ENCODE measurements at places on chromosomes 2 and 18.

DNA sequence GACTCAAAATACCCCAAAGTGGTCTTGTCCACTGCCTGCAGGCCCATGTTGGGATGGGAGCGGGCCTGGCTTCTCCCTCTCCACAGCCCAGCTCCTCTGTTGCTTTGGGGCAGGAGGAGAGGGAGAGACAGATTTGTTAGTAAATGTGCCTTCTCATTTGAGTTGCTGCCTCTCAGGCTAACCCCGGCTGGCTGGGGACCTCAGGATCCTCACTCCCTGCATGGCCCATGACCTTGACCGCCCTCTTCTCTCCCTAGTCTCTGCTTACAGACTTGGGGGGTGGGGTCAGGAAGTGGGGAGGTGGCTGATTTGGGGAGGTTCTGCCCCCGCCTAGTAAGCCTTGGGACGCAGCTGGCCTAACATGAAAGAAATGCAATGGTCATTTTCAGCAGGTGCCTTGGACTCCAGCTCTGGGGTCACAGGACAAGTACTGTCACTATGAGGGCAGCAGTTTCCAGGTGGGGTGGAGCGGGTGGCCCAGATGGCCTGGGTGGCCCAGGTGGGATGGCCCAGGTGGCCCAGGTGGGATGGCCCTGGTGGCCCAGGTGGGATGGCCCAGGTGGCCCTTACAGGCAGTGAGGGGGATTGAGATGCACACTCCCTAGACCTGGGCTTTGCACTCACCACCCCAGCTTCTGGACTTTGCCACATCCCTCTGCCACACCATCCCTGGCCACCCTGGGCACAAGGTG, 24.1 kb downstream of the HJURP start:
- DNase-seq, result no peak

DNA sequence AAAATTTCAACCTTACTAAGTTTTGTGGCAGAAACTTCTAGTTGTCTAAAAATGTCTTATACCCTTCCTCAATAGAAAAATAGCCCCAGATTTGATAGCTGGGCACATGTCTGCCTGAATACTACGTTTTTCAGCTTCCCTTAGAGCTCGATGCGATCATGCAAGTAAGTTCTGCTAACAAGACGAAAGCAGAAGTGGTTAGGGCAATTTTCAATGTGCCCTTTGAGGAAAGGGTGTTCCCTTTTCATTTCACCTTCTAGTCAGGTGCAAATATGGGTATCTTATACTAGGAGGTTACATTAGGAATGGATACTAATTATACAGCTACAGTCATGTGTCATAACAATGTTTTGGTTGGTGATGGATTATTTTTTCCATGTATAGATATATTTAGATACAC, 1572.1 kb upstream of the LRRTM1 start:
- DNase-seq, result no peak

- DNase-seq, result no peak
Measured at GRCh38 chr2:12051831-12052230, 305.4 kb downstream of the LPIN1 start.

DNA sequence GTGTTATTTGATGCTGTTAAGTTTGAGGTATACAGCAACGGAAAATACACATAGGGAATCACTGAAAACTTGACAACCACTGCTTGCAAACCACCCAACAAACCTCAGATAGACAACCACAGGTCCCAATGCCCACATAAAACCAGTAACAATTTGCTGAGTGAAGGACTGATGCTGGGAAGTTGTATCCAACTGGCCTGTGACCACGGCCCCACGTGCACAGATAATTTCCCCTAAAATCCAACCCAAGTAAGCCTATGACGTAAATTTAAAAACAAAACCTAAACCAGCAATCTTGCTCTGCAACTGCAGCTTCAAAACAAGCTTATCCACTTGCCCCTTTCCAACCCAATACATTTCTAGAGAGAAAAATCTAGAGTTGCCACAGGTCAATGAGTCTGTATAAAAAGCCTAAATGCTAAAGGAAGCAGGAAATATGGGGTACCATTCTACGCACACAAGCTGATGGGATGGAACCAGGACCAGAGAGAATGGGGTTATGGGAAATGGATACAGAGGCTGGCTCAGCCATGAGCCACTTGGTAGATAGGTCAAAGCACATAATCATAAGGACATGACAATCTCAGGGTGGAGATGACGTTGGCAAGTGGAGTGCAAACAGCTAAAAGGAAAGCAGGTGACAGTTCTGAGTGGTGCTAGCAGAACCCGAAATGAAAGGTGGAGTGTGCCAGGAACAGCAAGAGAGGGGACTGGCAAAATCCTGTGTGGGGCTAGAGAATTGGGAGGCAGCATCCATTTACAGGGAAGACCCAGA, 27.8 kb upstream of the CREB1 start:
- DNase-seq, result no peak

DNA sequence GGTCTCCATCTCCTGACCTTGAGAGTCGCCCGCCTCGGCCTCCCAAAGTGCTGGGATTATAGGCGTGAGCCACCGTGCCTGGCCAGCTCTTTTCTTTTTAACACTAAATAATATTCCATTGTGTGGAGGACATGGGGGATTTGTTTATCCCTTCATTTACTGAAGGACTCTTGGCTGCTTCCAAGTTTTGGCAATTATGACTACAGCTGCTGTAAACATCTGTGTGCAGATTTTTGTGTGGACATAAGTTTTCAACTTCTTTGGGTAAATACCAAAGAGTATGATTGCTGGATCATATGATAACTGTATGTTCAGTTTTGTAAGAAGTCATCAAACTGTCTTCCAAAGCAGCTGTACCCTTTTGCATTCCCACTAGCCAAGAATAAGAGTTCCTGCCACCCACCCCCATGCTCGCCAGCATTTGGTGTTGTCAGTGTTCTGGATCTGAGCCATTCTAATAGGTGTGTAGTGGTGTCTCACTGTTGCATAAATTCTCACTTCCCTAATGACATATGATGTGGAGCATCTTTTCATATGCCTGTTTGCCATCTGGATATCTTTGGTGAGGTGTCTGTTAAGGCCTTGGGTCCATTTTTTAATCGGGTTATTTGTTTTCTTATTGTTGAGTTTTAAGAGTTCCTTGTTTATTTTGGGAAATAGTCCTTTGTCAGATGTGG, 52.2 kb downstream of the TNFRSF11A start:
- no peak for DNase-seq

DNA sequence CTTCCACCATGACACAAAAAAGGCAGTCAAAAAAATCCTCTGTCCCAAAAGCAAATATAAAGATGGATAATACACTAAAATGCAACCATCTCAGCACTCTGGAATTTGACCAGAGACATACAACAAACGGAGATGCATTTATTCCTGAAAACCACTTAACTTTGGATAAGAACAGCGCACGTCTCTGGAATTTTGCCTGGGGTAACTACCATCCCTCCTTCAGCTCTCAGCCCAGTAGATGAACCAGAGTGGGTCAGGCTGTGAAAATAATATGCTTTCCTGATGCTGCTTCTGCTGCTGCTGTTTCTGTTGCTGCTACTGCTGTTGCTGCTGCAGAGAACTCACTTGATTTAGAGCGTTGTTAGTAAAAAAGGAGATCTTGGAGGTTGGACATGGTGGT, 133.8 kb upstream of the ACVR2A start:
- DNase-seq, result no peak

DNA sequence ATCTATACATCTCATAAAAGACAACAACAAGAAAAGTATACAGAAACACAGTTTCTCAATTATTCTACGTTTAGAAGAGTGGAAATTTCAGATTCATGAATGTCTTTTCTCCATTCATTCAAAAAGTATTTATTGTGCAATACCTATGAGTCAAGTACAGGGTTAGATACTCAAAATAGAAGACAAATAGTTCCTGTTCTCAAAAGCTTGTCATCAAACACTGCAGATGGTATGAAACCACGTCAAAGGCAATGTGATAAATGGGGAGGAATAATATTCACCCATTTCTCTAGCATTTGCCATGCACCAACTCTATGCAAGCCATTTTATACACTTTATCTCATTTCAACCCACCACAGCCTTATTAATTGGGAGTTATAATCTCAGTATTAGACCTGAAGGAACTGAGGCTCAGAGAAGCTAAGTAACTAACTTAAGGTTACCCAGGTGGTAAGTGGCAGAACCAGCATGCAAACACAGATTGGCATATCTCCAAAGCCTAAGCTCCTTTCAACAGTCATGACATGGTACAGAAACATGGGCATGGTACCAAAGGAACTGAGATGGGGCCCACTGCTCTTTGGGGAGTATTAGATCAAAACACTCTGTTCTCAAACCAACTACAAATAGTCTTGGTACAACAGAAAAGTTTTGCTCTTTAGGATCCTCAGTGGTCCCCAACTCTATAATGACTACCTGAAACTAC, 67.2 kb upstream of the NPAS2 start:
- DNase-seq, result no peak

DNA sequence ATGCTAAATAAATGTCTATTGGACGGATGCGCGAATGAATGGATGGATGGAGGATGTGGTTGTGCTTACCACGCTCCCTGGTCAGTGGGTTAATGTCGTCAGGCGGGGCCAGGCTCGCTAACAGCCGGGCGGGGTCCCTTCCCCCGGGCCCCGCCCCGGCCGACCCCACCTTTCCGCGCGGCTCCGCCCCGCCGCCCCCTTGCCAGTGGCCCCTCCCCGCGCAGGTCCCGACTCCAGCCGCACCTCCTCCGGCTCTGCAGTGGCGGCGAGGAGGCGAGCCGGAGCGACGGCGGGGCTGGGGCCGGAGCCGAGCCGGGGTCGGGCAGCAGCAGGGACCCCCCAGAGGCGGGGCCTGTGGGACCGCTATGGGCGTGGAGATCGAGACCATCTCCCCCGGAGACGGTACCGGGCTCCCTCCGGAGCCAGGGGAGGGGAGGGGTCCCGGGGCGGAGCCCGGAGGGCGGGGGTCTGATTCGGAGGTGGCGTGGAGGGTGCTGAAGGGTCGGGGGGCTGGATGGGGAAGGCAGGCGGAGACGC, at the start of gene FKBP1B:
Gene FKBP1B, plus strand, starts transcription at position 257 of the 537 bp plus-strand sequence. Its CDS starts 109 bp downstream, at position 366.
- DNase-seq, result peak; percentile 10

- no peak for DNase-seq
Measured at GRCh38 chr2:62996534-62997186, 54.0 kb upstream of the OTX1 start.

DNA sequence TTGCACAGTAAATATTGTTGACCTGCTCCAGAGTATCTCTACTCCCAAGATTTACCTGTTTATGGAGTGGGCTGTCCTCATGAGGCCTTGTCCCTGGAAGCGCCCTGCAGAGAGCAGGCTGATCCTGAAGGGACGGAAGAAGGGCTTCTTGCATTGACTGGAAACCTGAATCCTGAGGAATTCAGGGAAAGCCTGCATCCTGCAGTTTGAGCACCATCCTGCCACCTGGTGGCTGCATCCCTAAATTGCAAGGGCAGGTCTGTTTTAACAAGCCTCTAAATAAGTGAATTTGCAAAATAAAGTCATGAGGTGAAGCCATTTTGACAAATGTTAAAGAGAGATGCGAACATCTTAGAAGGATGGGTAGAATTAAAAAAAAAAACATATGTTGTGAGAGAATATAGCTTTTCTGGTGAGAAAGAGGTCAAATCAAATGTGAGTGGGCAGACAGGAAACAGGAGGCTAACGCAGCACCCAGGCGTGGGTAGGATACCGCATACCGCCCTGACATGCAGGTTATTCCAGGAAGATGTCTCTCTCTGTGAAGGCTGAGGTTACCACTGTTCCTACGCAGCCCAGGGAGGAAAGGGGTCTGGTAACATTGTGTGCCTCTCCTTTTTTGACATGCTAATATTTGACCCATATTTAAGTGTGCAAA, 754.9 kb downstream of the RNF144A start:
- DNase-seq, result no peak

- DNase-seq, result no peak
Measured at GRCh38 chr2:138780446-138780880, 273 bp upstream of the NXPH2 start.

DNA sequence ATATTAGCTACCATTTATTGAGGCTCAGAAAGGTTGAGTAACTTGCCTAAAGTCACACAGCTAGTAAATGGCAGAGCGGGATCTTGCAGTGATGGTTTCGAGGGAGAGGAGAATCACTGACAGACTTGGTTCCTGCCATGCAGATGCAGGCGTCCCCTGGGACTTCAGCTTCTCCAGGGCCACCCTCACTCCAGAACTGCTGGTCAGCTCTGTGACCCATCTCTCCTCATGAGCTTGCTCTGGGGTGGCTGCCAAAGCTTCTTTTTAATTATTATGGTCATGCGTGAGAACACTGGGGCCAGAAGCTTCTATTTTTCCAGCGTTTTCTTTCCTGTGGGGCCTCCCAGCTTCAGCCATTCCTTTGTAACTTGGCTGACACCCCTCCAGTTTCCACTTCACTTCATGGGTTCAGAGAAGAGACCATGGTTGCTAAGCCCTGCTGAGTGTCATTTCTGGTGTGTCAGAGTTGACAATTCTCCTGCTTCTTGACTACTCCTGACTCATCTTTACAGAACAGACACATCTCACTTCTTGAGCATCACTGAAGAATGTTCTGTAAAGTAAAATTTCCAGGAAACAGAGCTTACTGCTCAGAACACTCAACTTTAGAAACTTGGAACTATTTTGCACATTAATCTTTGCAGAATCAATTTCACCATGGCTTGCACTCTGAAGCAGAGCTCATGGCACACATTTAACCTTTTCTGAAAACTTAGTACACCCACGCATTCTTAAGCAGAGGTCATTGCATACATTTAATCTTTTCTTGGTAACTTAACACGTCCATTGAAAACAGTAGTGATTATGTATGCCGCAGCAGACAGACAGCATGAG, 70.4 kb downstream of the IL1R2 start:
- no peak for DNase-seq

DNA sequence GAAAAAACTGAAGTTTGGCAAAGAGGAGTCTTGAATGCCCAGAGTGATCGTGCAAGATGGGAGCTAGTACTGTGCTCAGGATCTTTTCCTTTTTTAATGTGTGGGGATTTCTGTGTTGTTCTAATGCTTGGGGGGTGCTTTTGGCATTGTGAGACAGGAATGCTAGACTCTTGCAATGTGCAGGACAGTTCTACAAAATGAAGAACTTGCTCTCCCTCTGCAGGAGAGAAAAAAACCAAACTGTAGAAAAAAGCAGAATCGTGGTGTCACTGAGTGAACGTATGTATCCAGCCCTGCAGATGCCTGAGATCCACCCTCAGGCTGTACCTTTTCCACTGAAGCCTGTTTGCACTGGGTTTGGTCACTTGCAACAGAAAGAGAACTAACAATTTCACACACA, 12.1 kb upstream of the TTC39C start:
- DNase-seq, result no peak

DNA sequence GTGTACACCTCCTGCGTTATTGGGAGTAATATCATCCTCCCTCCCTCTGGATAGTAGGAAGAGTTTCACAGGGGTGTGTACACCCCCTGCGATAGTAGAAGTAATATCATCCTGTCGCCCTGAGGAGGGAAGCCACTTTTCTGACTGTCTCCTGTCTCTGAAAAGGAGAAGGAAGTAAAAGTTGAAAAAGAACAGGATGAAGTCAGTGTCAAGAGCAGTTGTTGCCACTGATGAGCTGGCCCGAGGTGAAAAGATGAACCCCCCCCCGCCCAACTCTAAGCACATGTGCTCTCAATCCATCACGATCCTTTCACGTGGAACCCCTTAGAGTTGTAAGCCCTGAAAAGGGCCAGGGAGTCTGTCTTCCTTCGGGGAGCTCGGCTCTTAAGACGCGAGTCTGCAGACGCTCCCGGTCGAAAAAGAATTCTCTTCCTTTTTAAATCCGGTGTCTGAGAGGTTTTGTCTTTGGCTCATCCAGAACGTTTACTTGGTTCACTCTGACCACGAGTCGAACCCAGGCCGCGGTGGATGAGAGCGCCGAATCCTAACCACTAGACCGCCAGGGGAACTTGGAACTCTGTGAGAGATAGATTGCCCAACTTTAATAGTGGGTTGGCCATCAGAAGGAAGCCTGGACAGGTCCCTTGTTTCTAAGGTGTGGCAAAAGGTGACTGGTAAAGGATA, 22.4 kb upstream of the NAGK start:
- DNase-seq, result no peak

All from stimulated activated CD4-positive, alpha-beta T cell treated with anti-CD3 and anti-CD28 coated beads, TNF-alpha, amount 100 ng/mL, for 1 hour (primary cell).